ENCODE measurements at places on chromosomes 16 and 17. TPM values are rescaled to one million over a fixed set of nuclear protein-coding genes. Genes with fewer than 3 reads are reported as not detected.
A peak's percentile ranks its signal among the peaks of the same experiment; 100 is the strongest.

Gene GPRC5C
- total RNA-seq: 0.43 TPM

Gene ITGAL
- not detected for total RNA-seq

Gene NPIPB9
- total RNA-seq: 3.9 TPM

Gene NEUROD2
- not detected for total RNA-seq

Gene FASN
- 280 TPM for total RNA-seq

Gene FBXL16
- total RNA-seq: under 0.01 TPM

Gene ZG16
- not detected for total RNA-seq

- DNase-seq: no peak
These were observed 8.7 kb downstream of the GRB2 start for GRCh38 chr17:75396796-75397195.

DNA sequence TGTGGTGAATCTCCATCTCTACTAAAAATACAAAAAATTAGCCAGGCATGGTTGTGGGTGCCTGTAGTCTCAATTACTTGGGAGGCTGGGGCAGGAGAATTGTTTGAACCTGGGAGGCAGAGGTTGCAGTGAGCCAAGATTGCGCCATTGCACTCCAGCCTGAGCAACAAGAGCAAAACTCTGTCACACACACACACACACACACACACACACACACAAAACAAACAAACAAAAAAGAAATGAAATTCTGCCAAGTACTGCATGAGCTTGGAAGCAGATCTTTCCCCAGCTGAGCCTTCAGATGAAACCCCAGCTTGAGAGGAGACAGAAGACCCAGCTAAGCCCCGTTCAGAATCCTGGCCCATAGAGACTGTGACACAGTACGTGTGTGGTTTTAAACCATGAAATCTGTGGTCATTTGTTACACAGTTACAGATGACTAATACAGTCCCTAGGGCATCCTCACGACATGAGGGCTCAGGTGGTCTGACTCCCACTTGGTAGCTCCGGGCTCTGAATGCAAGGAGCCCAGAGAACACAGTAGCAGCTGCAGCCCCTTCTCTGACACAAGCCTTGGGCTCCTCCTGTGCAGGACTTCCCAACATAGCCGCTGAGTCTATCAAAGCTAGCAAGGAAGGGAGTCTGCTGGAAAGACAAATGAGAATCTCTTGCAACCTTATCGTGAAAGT is 132.8 kb downstream of the SEC14L1 start:
- DNase-seq: no peak

DNA sequence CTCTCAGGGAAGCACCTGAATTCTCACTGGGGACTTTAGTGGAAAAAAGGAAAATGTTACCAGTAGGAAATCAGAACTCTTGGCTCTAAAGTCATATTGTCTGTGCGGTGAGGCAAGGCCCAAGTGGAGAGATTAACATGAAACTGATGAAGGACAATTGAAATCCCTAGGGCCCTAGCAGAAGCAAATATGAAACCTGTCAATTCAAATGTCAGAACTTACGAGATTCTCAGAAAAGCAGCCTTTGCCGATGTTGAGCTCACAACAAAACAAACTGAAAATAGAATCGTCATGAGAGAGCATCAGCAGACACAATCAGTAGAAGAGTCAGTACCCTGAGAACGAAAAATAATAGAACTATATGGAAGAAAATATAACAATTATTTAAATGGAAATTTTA is 108.8 kb downstream of the ELAC2 start:
- no peak for DNase-seq

- DNase-seq: no peak
These were observed 113.9 kb upstream of the ADAMTS18 start for GRCh38 chr16:77548766-77549165.

DNA sequence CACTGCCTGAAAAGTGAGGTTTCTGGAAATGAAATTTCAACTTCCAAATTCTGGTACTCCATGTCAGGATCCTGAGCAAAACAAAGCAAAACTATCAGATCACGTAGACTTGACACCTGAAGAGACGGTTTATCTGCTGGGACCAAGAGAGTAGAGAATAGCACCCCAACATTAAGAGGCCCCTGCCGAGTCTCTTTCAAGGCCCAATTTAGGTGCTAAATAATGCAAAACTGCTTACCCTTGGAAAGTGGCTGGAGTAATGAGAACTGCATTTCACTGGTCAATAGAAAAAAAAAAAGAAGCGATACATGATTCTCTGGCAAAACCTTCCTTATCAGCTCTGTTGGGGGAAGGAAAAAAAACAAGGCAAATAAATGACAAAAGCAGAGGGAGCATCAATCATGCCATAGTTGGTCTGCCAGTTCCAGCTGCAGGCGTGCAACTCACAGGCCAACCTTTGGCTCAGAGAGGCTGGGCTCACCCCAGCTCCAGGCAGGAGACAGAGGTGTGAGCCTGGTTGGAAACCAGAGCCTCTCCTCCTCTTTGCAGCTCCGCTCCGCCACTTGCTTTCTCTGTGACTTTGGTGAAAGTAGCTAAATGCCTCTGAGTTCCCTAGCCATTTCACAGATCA is 595.2 kb downstream of the TOX3 start:
- DNase-seq: no peak

- DNase-seq: peak; percentile 1
These were observed 605.5 kb downstream of the RBFOX1 start for GRCh38 chr16:7938175-7938574.

DNA sequence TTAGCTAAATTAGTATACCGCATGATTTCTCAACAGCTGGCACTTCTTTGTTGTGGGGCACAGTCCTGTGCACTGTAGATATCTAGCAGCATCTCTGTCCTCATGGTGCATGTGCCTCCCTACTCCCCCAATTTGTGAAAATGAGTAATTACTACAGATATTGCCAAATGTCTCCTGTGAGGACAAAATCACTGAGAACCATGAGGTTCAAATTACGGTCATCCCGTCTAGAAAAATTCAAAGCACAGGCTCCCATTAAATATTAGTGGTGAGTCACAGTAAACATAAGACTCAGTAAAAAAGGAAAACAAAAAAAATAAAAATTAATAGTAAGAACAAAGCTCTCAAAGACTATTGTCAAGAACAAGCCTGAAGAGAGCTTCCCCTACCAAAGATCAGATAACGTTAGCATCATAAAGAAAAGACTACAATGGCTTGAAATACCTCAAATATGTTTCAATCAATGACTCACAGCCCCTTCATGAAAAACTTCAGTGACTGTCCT is 57.8 kb downstream of the STH start:
- DNase-seq: peak; percentile 87

- DNase-seq: no peak
These were observed 140.3 kb downstream of the ASIC2 start for GRCh38 chr17:33152783-33153182.

GRCh38 chr17:41588126-41588810 is 1.6 kb upstream of the KRT14 start:
- DNase-seq: no peak

DNA sequence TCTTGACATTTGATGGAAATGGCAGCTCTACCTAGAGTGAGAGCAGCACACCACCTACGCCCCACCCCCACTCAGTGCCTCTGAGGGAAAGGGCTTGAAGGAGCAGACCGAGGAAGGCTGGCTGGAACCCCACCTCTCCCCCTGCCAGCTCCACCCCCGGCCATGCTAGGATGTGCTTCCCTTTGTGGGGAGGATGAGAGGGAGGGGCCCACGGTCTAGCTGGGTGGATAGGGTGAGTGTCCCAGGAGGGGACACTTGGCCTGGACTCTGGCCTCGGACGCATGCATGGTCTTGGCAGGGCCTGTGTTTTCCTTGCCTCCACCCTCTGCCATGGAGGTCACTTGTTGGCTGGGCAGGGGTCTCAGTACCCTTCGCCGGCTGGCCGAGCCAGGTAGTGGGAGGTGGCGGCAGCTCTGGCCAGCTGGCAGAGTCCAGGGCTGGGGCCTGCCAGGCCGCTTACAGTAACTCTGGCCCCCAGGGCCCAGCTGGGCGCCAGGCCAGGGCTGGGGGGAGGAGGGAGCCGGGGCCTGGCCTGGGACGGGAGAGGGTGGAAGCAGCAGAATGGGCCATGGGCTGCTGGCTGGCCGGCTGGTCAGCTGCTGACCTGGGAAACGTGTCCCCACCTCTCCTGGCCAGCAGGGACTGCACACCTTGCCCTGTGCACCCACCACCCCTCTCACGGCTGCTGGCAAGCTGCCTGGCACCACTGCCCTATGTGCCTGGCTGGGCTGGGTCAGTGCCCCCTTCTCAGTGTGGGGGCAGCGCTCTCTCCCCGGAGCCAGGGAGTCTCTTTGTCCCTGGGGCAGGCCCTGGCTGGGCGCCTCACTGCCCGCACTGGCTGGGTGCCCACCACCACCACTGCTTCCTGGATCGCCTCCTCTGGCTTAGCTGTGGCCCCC is 23.0 kb downstream of the RARA start:
- DNase-seq: peak; percentile 52

DNA sequence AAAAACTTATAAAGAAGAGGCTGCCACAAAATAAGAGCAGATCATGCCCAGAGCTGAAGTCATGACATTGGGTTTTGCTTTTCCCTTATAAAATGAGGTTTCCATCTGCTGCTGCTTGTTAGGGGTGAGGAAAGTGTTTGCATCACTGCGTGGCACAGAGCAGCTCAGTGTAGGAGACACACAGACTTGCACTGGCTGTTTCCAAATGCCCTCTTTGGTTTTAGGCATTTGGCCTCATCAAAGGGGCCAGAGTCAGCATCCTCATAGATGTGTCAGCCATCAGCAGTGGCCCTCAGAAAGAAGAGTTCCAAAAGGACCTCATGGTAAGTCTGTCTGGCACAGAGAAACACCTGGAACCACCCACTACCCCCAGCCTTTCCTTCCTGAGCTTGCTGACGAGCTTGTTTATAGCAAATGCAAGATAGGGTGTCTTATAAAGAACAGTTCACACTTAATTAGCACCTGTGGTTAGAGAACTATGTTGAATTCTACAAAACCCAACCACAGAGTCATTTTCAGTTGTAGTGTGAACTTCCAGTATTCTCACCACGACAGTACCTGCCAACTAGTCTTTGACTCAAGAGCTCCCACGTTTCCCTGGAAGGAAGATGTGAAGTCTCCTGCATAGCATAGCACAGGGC is 17.0 kb downstream of the VWA3A start:
- no peak for DNase-seq

- no peak for DNase-seq
These were observed 17.1 kb downstream of the PHB1 start for GRCh38 chr17:49397586-49397985.

GRCh38 chr17:15311996-15312395 is 29.4 kb downstream of the TEKT3 start:
- no peak for DNase-seq

- no peak for DNase-seq
These were observed 9.7 kb downstream of the CSF3 start for GRCh38 chr17:40024901-40025300.

DNA sequence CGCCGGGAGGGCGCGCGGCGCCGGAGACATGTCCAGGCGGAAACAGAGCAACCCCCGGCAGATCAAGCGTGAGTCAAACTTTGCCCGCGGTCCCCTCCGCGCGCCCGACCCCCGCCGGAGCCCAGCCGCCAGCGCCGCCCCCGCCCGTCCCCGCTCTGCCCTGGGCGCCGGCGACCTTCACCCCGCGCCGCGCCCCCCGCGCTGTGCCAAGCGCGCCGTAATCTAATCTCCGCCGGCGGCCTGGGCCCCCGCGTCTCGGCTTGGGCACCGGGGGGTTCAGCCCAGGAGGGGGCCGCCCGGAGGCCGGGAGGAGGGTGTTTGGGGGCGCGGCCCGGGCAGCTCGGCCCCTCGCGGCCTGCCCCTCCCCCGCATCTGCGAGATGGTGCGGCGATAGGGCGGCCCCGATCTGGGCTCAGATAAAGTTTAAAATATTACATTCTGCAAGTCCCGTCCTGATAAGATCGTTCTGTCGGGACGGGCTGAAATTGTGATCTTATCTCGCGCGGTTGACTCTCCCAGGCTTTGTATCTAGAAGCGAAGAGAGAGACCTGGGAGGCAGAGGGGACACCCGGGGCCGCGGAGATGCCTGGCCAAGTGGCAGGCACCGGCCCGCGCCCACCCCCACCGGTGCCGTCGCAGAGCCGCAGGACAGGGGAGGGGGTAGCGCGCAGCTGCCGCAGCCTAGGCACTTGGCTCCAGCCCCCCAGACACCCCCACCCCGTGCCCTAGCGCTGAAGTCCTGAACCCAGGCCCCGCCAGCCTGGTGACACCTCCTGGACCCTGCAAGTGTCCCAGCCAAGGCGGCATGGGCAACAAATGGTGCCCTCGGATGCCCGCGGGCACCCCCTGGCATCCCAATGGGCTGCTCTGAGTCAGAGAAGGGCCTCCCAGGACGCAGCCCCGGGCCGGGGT is 787 bp downstream of the ZFPM1 start:
- DNase-seq: no peak

- DNase-seq: peak; percentile 52
These were observed 9.4 kb downstream of the THRA start for GRCh38 chr17:40072040-40072734.

- no peak for DNase-seq
These were observed 69.0 kb downstream of the ANKFN1 start for GRCh38 chr17:56222255-56222654.

DNA sequence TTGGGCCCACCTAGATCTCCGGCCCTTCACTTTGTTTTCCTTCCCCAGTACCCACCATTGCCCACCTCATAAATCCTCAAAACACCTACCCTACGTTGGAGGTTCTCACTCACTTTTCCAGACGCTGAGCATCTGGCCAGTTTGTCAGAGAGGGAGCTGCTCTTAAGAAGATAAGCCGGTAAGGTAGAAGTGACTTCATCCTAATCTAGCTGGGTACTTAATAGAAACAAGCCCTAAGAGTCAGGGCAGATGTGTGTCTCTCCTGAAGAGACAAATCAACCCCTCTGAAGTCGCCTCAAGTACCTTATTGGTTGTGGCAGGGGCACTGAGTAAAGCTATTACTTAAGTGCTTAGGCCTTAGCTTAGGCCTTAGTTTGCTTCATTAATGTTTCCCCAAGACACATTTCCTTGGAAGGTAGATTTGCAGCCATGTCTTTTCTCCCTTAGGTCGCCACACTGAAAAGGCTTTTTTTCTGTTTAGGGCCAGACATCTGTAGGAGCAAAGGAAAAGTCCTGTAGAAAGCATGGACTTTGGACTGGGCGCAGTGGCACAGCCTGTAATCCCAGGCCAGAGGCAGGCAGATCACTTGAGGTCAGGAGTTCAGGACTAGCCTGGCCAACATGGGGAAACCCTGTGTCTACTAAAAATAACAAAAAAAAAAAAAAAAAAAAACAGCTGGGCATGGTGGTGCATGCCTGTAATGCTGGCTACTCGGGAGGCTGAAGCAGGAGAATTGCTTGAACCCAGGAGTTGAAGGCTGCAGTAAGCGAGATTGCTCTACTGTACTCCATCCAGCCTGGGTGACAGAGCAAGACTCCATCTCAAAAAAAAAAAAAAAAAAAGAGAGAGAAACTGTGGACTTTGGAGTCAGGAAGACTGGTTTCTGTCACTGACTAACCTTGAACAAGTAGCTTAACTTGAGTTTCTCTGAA is 1.0 kb downstream of the TACO1 start:
- DNase-seq: peak; percentile 33

GRCh38 chr17:15954222-15954621 is 9.3 kb downstream of the ADORA2B start:
- peak; percentile 73 for DNase-seq

- peak; percentile 78 for DNase-seq
These were observed 54.2 kb upstream of the SEC14L1 start for GRCh38 chr17:77086433-77087010.
